ENCODE measurements at places on chromosomes 16 and 17. TPM values are rescaled to one million over a fixed set of nuclear protein-coding genes. Genes with fewer than 3 reads are reported as not detected.
A peak's percentile ranks its signal among the peaks of the same experiment; 100 is the strongest.

GRCh38 chr16:88016964-88017363, 65.7 kb downstream of the BANP start:
- peak; percentile 26 for DNase-seq

DNA sequence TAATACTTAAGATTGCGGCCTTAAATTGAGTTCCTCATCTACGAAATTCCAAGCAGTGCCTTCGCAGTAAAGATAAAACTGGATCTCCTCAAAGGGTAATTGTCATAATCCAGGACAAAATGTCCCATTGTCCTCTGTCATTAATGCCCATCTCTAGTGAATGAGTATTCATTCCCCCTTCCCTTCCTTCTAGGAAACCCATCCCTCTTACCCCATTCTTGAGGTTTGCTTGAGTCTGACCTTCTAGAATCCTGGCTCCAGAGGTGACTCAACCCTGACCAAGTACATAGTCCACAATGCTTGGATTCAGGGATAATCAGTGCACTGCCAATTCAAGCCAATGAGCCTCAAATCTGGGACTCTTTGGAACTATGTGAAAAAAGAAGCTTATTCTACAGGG, 47.0 kb upstream of the MAF start:
- DNase-seq: no peak

SCNN1B gene
- 38.3 TPM for total RNA-seq

GRCh38 chr17:1273492-1274244, 3.4 kb downstream of the BHLHA9 start:
- no peak for DNase-seq

DNA sequence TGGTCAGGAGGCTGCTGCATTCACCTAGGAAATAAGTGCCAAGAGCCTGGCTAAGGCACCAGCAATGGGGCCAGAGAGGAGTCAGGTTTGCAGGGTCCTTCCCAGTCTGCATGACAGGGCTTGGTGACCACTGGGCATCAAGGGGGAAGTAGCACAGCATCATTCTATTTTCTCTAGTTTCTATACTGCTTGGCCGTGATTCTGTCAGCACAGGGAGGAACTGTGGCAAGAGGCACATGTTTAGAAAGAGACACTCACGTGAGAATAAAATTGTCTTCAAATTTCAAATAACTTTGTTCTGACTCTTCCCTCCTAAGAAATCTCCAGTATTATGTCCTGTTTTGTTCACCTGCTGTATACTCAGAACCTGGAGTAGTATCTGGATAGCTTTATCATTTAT, 37.8 kb downstream of the ERN1 start:
- no peak for DNase-seq
